ENCODE measurements at places on chromosomes 4 and X.

DNA sequence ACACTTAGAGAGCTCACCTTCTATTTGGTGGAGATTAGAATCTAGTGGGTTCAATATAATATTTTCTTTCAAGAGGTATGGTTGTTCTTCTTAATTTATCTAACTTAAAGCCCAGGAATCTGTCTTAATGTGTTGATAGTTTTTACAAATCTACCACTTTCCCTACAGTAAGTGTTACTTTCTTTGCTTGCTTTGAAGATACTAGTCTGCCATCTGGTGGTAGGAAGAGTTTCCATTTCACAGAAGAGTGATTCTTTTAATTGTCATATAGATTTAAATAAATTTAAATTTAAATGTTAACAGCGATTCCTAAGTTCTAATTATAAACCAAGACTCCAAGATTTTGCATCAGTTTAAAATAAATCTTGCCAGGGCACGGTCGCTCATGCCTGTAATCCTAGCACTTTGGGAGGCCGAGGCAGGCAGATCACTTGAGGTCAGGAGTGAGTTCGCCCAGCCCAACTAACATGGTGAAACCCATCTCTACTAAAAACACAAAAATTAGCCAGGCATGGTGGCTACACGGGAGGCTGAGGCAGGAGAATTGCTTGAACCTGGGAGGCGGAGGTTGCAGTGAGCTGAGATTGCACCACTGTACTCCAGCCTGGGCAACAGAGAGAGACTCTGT lies 43.5 kb downstream of the NUDT9 start:
- peak; percentile 50 for DNase-seq

- DNase-seq = no peak
These were observed 19.6 kb upstream of the NSUN7 start for GRCh38 chr4:40730091-40730679.

- no peak for DNase-seq
These were observed 148.8 kb downstream of the NWD2 start for GRCh38 chr4:37393321-37393720.

GRCh38 chrX:41824551-41824950 lies 98.8 kb downstream of the CASK start:
- DNase-seq = peak; percentile 1

DNA sequence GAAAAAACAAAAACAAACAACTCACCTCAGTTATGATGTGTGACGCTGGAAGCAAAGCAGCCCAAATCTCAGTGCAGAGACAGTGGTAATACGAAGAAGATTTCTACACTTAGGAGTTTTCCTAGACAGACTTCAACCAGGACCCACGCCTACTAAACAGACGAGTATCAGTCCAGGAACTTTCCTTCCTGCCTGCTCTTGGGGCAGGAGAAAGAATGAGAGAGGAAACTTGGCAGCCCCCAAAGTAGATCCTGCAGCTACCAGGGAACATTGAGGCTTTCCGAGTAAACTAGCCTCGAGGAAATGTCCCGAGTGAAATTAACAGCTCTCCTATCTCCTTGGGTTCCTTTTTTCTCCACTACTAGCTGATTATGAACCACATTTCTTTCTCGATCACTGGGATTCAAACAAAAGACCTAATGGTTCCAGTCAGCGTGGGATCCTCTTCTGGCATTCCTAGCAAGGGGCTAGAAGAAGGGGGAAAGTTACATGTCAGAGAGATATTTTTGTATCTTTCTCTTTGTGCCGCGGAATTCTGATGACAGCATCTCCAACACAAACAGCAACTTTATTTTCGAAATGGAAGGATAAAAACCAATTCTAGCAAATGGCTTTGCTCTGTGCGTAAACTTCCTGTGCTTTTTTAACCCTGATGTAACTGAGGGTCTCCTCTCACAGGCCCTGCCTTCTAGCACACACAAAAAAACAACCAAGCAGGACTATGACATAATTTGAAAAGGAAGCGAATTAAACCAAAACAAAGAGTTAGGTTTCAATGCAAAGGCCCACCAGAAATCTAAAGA lies 53.2 kb downstream of the PPM1K start:
- DNase-seq = no peak

- DNase-seq = no peak
These were observed 3.7 kb downstream of the LIMCH1 start for GRCh38 chr4:41541687-41542094.

- DNase-seq = no peak
These were observed 17.8 kb downstream of the SCFD2 start for GRCh38 chr4:53348046-53348445.

DNA sequence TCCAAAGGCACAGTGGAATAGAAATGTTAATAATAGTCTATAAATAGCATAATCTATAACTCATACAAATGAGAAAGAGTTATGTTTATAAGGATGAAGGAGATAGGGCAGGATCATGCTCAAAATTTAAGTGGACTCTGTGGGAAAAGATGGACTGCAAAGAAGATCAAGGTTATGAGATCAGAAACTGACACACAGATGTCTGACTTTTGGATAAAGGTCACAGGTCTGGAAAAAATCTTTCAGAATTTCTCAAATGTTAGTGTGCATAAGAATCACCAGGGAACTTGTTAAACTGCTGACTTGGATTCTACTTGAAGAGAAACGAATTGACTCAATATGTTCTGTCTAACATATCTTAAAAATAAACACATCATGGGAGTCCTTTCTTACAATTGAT lies 104.1 kb downstream of the FSTL5 start:
- no peak for DNase-seq

DNA sequence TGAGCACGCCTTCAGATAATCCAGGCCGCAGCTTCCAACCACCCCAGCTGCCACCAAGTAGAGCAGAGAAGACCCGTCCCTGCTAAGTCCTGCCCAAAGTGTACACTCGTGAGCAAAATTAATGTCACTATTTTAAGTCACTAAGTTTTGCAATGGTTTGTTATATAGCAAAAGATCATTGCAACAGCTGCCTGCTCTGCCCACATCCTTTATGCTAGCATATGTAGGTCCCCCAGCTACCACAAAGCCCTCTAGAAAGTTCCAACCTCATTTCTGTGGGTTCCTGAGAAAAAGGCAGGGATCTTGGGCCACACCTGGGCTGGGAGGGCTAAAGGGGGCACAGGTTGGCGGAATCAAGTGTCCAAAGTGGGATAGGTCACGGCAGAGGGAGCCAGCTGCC lies 346.9 kb downstream of the BCOR start:
- no peak for DNase-seq
